ENCODE measurements at places on chromosomes 4 and X.
A peak's percentile ranks its signal among the peaks of the same experiment; 100 is the strongest.

- peak; percentile 30 for DNase-seq
Observed at GRCh38 chr4:121656269-121656641, 40.5 kb downstream of the ANXA5 start.

DNA sequence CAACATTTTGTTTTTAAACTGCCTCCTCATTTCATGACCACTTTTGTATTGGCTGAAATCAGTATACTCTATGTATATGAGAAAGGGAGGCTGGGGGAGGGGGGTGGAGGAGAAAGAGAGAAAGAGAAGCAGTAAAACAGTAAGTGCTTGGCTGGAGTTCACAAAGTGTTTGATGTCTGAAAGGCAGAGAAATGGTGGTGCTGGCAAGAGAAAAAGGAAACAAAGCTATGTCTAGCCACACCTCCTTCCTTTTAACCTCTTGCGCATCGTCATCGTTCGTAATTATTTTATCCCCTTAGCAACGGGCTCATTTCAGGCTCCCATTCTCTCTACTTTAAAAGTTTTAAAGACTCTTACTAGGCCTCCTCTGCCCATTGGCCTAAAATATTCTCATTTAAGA, 25.6 kb downstream of the RPA4 start:
- no peak for DNase-seq

DNA sequence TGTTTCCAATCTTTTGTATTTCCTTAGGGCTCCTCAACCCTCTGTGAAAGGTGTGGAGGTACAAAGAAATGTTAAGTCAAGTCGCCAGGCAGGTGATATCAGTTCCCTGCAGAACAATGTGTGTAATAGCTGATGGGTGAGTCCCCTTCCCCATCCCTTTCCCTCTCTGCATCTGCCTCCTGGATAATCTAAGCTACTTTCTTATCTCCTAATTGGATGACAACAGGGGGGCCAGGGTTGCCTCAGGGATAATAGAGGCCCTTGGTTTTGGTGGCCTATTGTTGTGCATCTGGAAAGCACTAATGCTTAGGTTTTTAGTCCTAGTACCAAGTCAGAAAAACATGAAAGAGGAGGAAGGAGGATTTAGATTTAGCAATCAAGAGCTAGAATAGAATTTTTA, 29.1 kb downstream of the MAGED1 start:
- no peak for DNase-seq

- DNase-seq, result no peak
Observed at GRCh38 chrX:13365161-13365560, 45.3 kb upstream of the ATXN3L start.

DNA sequence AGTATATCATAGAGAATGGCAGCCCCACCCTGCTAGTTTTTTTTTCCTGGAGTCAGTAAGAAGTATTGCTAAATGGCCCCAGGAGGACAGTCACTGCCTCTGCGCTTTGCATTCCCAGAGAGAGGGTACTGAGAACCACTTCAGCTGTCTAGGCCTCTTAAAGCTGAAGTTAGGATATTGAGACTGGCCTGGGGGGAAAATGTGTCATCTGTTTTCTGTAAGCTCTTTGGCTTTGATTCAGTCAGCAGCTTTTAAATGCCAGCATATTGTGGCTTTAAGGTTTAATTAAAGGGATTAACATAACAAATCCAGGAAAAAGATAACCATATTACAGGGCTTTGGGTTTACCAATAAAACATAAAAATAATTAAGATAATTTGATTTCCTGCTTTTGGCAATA, 852.0 kb downstream of the PCDH18 start:
- no peak for DNase-seq

DNA sequence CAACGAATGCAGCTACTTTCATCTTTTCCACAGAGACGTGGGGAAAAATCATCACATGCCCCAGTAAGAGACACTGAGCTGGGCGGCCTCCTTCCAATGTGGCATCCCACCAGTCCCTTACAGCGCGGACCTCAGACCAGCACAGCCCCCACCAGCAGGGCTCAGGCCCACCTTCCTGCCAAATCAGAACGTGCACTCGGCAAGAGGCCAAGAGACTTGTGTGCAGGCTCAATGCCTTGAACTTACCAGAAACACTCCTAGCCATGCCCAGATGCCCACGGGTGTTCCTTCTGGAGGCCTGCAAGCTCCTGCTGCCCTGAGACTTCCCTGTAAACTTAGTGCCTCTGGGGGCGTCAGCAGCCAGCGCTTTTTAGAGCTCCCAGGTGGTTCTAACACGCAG, 31.2 kb downstream of the WDR1 start:
- DNase-seq, result no peak

- DNase-seq, result no peak
Observed at GRCh38 chr4:38872620-38873019, 5.0 kb downstream of the FAM114A1 start.

GRCh38 chr4:72809208-72809607, 240.2 kb upstream of the ADAMTS3 start:
- DNase-seq, result no peak

GRCh38 chr4:152064282-152064681, 303.5 kb upstream of the GATB start:
- DNase-seq, result no peak

GRCh38 chrX:24668111-24668510, 21.0 kb upstream of the PCYT1B start:
- no peak for DNase-seq

DNA sequence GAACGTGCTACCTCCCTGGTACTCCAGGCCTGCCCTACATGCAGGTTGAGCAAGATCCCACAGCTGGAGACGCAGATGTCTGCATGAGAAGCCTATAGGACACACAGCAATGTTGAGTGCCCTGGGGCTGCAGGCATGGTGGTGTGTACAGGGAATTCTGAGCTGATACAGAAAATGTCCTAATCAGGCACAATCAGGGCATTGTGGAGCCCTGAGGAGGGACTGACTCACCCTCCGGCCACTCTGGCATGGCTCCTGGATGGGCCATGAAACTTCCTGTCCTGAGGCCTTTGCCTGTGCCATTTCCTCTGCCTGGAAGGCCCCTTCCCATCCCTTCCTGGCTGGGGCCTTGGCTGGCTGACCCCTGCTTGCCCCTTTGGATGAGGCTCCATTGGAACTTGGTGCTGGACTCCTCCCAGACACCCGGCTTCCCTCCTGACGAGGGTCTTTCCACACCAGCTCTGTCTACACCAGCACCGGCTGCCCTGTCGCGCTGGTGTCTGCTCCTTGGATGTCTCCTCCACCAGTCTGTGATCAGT, 16.7 kb upstream of the AFAP1 start:
- no peak for DNase-seq
